ENCODE measurements at places on chromosomes 3 and 15. TPM values are rescaled to one million over a fixed set of nuclear protein-coding genes. Genes with fewer than 3 reads are reported as not detected.

SLC12A8 gene
- 2.7 TPM for total RNA-seq

ETV5 gene
- total RNA-seq = 30.3 TPM

PEX5L gene
- total RNA-seq = not detected

ZMAT3 gene
- total RNA-seq = 32.3 TPM

GPX1 gene
- total RNA-seq = 330 TPM

IL5RA gene
- total RNA-seq = not detected

UBL7 gene
- total RNA-seq = 23.1 TPM

PROS1 gene
- total RNA-seq = 4.3 TPM

SV2B gene
- 0.18 TPM for total RNA-seq

PRRT3 gene
- 0.72 TPM for total RNA-seq

FEZF2 gene
- not detected for total RNA-seq

GOLGA8T gene
- total RNA-seq = not detected

ERICH6 gene
- total RNA-seq = not detected

CEP63 gene
- 16.0 TPM for total RNA-seq

FBXO40 gene
- total RNA-seq = not detected

CALML4 gene
- total RNA-seq = 3.0 TPM

CD96 gene
- not detected for total RNA-seq

FAM3D gene
- 0.18 TPM for total RNA-seq

DUOXA2 gene
- not detected for total RNA-seq

ECE2 gene
- total RNA-seq = not detected

PIF1 gene
- 6.3 TPM for total RNA-seq

NT5DC2 gene
- 61.9 TPM for total RNA-seq

TTC21A gene
- 1.8 TPM for total RNA-seq

PLCB2 gene
- total RNA-seq = 2.0 TPM

CCR8 gene
- total RNA-seq = not detected

TRAT1 gene
- total RNA-seq = not detected

FYTTD1 gene
- 41.5 TPM for total RNA-seq

NR2E3 gene
- total RNA-seq = 0.09 TPM

MUC20 gene
- 0.09 TPM for total RNA-seq

CFAP92 gene
- total RNA-seq = not detected

SLC28A1 gene
- not detected for total RNA-seq

ASB14 gene
- total RNA-seq = not detected

ETFA gene
- 200 TPM for total RNA-seq

LNP1 gene
- total RNA-seq = 0.94 TPM

ANKUB1 gene
- total RNA-seq = not detected

NEK11 gene
- total RNA-seq = 3.0 TPM

MEX3B gene
- total RNA-seq = 12.4 TPM

GDPGP1 gene
- 5.9 TPM for total RNA-seq

IL17RE gene
- total RNA-seq = 0.18 TPM

SYNPR gene
- not detected for total RNA-seq

PRSS50 gene
- total RNA-seq = not detected

BHLHE40 gene
- total RNA-seq = 9.0 TPM

NAALADL2 gene
- total RNA-seq = 2.9 TPM

C15orf39 gene
- total RNA-seq = 5.0 TPM

ATP13A5 gene
- total RNA-seq = not detected

C3orf70 gene
- 0.90 TPM for total RNA-seq

SAXO2 gene
- 0.19 TPM for total RNA-seq

HIGD2B gene
- not detected for total RNA-seq

SLC9A9 gene
- total RNA-seq = 0.56 TPM

SLC49A4 gene
- total RNA-seq = 12.6 TPM

ACKR2 gene
- total RNA-seq = not detected

PLD1 gene
- total RNA-seq = 42.9 TPM

TM4SF18 gene
- total RNA-seq = 56.6 TPM

TMEM44 gene
- total RNA-seq = 76.4 TPM

ROBO2 gene
- not detected for total RNA-seq

PARP3 gene
- total RNA-seq = 12.4 TPM

DLL4 gene
- total RNA-seq = 103 TPM

VEPH1 gene
- 107 TPM for total RNA-seq

PLOD2 gene
- total RNA-seq = 649 TPM

MINAR1 gene
- total RNA-seq = 0.56 TPM

All from endothelial cell of coronary artery (primary cell).